GM23338 (cell line): ENCODE measurements at places on chromosomes 3 and 15. TPM values are rescaled to one million over a fixed set of nuclear protein-coding genes. Genes with fewer than 3 reads are reported as not detected.
A peak's percentile ranks its signal among the peaks of the same experiment; 100 is the strongest.

Gene MKRN3
- total RNA-seq, result not detected in 2 replicates

Gene TTC23
- 17.0 and 25.2 TPM in 2 replicates for total RNA-seq

GRCh38 chr15:100790786-100791265 is 88.8 kb upstream of the ALDH1A3 start:
- no peak for DNase-seq

Gene TMEM108
- total RNA-seq, result 7.4 and 7.9 TPM in 2 replicates

Gene ARL6IP5
- 28.8 and 35.5 TPM in 2 replicates for total RNA-seq

GRCh38 chr3:132380920-132381319 is 36.4 kb upstream of the DNAJC13 start:
- no peak for DNase-seq

DNA sequence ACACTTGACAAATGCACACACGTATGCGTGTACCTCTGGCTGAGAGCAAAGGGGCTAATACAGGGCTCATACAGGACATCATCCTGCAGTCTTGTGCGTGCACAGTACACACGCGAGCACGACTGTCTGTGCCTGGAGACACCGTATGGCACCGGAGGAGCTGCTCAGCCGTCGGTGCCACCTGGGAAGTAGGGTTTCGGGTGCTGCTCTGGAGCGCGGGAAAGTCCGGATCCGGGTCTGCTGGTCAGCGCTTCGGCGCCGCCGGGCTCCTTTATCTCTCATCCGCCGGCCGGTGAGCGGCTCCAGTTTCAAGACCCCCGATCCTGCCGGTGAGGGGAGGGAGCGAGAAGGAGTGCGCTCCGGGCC is 9.3 kb downstream of the FOXL2 start:
- DNase-seq, result peak; percentile 67

Gene MCTP2
- 5.5 and 6.1 TPM in 2 replicates for total RNA-seq

Gene GADL1
- 0.35 and 0.97 TPM in 2 replicates for total RNA-seq

DNA sequence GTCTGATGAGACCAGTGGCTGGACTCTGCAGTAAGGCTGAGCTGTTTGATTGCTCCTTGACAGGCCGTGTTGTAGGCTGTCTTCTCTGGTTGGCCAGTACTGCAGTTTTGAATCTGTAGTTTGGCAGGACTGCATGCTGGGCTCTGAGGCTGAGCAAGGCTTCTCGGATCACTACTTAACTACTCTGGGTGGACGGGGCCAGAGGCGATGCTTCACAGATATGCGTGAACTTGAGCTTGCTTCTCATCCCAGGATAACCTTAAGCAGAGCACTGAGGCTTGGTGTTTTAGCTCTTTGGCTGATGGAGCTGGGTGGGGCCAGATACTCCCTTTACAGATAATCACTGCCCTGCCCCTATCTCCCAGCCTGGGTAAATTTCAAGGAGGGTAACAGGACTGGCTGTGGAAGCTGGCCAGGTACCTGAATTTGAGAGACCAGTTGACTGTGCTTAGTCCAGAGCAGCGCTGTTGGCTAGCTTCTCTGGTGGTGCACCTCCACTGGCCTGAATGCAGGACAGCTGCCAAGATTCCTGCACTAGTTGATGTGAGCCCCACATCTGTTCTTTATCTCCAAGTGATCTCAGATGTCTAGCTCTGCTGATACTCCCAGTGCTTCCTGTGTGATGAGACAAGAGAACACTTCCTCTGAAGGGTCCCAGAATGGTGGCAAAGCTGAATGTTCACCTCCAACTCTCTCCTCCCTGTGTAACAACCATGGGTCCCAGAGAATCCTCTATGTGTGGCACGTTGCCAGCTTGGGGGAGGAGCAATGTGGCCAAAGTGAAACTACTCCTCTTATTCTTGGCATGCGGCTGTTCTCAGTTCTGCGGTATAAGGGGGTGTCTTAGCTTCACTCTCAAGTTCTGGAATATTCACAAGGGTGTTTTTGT is 37.9 kb downstream of the RPL39L start:
- no peak for DNase-seq

Gene GRK7
- not detected in 2 replicates for total RNA-seq

- DNase-seq, result peak; percentile 37
These were observed 260.3 kb downstream of the SLCO3A1 start for GRCh38 chr15:92113832-92114231.

GRCh38 chr15:97961067-97961954 is 808 bp downstream of the ARRDC4 start:
- DNase-seq, result peak; percentile 62

- DNase-seq, result no peak
These were observed 175.5 kb downstream of the NECTIN3 start for GRCh38 chr3:111246967-111247760.

Gene MEX3B
- 15.7 and 16.2 TPM in 2 replicates for total RNA-seq

Gene SH3GL3
- total RNA-seq, result 21.1 and 21.7 TPM in 2 replicates

DNA sequence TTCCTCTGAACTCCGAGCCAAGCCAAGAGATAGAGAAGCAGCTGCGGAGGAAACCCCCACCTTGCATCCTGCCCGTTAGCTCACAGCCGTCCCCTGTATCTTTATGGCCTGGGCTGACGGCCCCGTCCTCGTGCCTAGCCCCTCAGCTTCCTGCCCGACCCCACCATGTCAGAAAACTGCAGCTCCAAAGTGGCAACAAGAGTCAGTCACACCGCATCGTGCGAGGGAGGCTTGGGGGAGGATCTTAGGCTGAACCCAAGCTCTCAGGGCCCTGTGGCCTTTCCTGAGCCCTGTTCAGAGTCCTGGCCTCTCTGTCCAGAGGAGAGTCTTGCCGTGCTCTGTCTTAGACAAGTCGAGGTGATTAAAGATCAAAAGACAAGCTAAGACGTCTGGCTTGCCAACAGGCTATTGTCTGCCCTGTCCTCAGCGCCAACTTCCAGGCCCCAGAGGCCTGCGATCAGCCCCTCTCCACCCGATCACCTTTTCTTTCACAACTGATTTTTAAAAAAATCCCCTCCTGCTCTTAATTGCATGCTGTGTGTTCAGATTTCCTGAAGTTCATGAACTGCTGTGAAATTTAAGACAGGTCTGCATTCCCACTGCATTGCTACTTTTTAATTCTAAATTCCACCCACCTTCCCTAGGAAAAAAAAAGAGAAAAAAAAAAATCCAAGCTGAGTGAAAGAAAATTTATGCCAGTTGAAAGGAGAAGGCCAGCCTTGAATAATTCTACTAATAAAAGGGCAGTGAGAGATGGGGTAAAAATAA is 89.7 kb upstream of the WNT5A start:
- DNase-seq, result peak; percentile 13

DNA sequence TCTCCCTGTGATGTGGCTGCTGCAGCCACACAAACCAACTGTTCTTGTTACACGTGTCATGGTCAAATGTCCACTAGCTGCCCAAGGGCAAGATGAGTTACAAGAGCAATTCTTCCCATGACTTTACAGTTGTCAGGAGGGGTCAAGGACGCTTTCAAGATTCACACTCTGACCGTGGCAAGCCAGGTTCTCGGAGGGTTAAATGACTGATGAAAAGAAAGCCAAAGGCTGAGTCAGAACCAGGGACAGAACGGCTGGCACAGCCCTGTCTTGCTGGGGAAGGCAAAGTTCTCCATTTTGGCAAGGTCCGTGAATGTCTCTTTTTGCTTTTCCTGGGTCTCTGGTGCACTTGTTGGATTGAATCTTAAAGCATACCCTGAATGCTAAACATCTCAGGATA is 364.5 kb upstream of the ICE2 start:
- no peak for DNase-seq

DNA sequence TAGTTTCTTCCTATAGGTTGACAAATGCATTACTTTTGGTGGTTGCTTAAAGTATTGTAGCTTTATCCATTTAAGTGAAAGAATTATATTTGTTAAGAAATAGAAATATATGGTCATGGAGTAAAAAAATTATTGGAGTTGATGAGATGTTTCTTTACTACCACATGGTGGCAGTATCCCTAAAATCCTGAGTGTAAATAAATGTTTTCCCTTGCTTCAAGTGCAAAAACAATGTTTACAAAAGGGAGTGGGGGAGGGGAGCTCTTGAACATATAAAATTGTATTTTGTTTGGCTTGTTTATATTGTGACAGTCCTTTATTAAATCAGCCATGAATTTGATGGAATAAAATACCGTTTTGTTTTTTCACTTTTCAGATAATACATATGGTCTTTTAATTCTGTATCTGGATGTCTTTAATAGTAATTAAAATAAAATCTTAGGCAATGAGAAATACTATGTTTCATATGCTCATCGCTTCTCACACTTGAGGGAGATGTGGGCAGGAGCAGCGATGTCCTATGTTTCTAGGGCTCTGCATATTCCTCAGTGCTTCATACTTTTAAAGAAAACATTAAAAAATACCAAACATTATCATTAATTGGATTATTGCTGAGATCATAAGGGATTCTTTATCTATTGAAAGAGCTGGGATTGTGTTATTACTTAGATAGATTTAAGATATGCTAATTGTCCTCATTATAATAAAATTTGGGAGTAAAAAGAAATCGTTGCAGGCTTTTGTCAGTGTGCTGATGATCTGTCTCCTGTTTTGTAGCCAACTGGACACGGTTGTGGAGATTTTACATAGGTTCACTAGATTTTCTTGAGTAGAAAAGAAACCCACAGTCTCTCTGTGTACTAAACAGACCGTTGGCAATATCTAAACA is 349.7 kb downstream of the TUSC7 start:
- DNase-seq, result peak; percentile 85

- no peak for DNase-seq
These were observed 26.3 kb downstream of the FEM1B start for GRCh38 chr15:68303560-68304436.

GRCh38 chr15:34248190-34248589 is 23.4 kb downstream of the EMC4 start:
- no peak for DNase-seq

DNA sequence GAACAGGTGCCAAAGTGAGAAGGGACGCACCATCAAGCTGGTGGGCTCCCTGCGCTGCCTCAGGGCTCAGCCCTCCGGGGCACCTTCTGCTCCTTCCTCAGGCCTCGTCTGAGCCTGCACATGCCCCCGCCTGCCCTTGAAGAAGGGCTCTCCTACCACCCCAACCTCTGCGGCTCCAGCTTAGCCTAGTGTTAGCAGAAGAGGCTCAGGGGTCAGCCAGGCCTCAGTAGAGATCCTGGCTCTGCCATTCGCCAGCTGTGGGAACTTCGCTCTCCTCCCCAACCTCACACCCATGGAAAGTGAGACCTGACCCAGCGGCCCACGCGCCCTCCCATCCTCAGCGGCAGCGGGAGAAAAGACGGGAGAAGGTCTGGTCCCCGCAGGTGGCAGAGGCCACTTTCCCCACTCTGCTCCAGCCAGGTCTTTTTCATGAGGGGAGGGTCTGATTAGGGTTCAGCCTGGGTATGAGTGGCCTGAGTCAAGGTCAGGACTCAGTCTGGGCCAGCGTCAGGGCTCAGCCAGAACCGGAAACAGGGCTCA is 8.2 kb downstream of the GRIP2 start:
- no peak for DNase-seq

DNA sequence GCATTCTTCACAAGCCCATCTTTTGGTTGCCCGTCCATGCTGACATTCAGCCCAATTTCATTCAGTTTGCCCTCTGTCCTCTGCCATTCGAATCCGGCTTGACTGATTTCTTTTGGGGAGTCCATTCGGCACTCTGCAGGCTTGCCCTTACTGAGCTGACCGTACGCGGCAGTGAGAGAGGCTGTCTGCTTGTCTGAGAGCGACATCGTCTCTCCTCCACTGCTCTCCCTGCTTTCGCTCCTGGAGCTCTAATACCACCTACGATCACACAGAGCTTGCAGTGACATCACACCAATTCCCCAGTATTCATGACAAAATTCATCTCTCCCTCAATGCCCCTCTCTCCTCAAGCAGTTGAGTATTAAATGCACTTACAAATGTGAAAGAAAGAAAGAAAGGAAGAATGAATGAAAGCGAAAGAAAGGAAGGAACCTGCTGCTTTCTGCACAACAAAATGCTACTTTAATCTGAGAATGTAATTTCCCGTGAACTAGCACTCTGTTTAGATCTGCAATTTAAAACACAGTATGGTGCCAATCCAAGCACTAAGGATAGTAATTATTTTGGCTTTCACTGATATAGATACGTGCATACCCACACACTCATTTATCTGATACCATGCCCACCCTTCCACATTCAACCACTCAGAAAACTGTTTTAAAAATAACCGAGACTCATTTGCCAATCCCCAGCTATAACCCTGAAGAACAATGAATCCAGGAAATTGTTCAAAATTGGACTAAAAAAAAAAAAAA is 89.5 kb downstream of the DHX30 start:
- DNase-seq, result peak; percentile 36

GRCh38 chr3:26307787-26308186 is 314.8 kb upstream of the LRRC3B start:
- no peak for DNase-seq

Gene CHST13
- total RNA-seq, result 8.4 TPM in 2 replicates

DNA sequence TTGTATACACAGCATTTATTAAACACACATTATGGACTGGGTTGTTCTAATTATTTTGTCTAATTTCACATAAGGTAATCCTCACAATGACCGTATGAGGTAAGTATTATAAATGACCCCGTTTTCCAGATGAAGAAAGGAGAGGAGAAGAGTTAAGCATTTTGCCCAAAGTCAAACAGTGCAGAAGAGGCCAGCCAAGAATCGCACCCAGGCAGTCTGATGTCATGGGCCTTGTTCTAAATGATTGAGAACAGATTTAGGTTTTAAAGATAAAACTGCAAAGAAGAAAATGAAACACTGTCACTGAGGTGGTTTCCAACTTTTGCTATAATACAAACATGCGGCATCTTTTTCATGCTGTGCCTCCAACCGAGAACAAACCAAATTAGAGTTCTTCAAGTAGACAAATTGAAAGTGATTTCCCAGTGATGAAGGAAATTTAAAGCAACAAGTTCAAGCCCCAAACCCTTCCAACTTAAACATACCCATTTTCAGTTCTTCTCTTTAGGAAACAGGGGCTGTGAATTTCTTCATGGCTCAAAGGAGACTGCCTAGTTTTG is 155.3 kb downstream of the THRB start:
- no peak for DNase-seq

Gene ECE2
- total RNA-seq, result 0.24 TPM in 1 of 2 replicates, not detected in the other

Gene FEZF2
- 0.50 TPM in 1 of 2 replicates, not detected in the other for total RNA-seq

DNA sequence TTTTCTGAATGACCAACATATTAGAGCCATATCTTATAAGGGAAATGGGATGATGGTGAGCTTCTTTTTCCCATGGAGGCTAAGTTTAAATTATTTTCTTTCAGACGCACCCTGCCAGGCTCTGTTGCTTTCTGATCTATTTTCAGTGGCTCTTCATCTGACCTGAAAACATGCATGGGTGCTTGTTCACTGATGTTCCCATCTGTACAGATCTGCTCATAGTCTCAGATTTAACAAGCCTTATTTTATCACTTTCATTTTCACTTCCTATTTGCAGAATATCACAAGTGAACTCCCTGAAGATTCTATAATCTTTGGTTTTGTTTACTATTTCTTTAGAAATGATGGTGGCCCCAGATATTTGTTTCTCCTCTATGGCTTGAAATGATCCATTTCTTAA is 31.1 kb upstream of the SUCLG2 start:
- no peak for DNase-seq

Gene PDZRN3
- 11.0 and 14.0 TPM in 2 replicates for total RNA-seq

GRCh38 chr3:151166161-151166560 is 36.9 kb downstream of the GPR171 start:
- DNase-seq, result no peak

- DNase-seq, result no peak
These were observed 33.4 kb downstream of the MYO1E start for GRCh38 chr15:59339252-59339672.

GRCh38 chr3:133547432-133548041 is 25.9 kb upstream of the CDV3 start:
- DNase-seq, result peak; percentile 56

Gene ADIPOQ
- total RNA-seq, result not detected in 2 replicates
